Substantia nigra (tissue), 51 donors: ENCODE measurements at places on chromosomes 13 and 19.

DNA sequence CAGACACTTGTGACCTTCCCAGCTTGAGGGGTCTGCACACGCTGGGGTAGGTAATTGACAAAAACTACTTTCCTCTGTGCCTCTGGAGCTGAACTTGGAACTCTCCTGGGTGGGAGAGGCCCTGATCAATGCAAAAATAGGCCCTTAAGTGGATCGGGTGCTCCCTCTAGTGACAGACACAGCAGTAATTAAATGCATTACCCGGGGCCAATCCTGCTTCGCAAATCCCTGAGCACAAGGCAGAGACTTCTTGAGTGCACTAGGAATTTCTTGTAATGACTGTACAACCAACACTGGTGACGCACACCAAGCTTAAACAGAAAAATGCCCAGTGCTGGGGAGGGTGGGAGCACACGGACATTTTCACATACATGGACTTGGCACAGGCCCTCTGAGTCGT, 10.6 kb upstream of the UBE2S start:
- DNase-seq: no peak

DNA sequence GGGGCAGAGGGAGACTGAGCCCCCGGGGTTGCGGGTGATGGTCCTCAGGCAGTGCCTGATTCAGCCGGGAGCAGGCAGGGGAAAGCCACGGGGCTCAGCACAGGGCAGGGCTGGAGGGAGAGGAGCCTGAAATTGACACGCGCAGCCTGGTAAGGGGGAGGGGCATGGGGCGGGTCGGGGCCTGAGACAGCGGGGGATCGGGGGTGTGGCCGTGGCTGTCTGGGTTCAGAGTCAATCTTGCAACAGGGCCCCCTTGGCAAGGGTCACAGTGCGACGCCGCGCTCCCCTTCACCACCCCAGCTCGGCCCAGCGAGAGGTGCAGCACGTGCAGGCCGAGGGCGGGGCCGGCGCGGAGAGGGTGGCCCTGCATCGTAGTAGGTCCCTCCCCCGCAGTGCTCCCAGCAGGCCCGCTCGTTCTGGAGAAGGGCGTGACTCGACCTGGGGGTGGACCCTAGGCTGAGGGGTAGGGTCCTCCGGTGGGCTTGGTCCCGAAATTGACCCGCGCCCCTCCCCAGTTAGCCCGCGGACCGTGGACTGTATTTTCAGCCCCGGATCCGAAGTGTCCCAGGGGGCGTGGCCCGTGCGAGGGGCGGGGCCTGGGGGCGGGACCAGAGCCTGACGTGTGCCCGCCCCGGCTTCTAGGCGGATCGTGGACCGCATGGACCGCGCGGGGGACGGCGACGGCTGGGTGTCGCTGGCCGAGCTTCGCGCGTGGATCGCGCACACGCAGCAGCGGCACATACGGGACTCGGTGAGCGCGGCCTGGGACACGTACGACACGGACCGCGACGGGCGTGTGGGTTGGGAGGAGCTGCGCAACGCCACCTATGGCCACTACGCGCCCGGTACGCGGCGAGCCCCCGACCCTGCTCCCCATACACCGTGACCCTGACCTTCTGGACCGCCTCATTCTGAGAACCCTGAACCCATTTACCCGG, 6.0 kb downstream of the RCN3 start:
- peak; percentile 61 for DNase-seq

DNA sequence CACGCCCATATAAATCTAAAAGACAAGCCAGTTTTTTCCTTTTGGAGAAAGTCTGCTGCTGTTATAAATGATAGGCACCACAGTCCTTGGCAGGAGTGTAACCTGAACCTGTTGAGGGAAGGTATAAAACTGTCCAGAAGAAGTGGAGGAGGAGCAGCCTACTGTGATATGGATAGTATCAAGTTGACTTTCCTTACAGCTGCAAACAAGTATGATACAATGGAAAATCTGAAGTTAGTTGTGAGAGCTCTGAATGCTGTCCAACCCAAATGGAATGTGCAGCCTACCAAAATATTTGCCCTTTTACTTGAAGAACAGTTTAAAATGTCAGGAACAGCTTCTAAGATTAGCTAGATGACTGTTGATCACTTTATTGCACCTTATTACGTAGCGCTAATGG, 399.6 kb downstream of the FGF14 start:
- DNase-seq: no peak

DNA sequence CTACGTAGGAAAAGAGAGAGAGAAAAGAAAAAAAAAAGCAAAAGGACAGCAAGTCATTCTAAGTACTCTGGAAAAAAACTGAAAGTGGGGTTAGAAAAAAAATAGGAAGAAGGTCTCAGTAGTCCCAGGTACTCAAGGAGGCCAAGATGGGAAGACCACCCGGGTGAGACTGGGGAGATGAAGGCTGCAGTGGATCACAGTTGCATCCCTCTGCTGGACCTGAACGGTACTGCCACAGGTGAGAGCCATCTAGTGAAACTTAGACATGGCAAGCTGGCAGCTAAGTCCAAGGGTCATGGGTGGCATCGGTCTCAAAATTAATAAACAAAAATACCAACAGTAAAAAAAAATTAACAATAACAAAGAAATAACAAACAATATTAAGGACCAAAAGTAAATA, 41.0 kb upstream of the ZNF91 start:
- DNase-seq: no peak

DNA sequence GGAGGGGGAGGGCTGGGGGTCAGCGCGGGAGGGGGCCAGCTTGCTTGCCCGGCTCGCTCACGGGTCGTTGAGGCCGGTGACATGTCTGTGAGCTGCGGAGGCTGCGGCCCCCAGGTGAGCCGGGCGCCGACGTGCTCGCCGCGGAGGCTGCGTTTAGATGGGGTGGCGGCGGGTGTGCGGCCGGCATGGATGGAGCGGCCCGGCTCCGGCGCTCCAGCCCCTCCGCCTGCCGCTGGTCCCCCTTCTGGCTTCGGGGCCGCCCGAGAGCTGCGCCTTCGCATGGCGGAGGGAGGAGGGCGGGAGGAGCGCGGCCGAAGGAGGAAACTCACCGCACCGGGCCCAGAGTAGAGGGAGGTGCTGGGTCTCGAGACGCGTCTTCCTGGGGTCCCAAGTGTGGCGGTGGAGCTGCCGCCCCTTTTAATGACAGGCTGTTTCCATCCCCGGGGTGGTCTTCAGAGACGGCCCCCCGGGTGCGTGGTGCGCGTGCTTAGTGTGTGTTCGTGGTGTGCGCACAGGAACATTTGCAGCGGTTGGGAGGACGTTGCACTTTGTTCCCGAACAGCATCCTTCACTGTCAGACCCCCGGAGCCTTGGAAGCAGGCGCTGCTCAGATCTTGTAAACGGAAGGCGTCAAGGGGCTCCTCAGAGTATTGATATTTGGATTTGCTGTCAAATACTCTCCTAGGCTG, at the start of gene AKAP11:
Gene AKAP11, plus strand, starts transcription at position 38 of the 689 bp plus-strand sequence. CDS start 14,197 bp downstream, outside the sequence.
- peak; percentile 44 for DNase-seq

DNA sequence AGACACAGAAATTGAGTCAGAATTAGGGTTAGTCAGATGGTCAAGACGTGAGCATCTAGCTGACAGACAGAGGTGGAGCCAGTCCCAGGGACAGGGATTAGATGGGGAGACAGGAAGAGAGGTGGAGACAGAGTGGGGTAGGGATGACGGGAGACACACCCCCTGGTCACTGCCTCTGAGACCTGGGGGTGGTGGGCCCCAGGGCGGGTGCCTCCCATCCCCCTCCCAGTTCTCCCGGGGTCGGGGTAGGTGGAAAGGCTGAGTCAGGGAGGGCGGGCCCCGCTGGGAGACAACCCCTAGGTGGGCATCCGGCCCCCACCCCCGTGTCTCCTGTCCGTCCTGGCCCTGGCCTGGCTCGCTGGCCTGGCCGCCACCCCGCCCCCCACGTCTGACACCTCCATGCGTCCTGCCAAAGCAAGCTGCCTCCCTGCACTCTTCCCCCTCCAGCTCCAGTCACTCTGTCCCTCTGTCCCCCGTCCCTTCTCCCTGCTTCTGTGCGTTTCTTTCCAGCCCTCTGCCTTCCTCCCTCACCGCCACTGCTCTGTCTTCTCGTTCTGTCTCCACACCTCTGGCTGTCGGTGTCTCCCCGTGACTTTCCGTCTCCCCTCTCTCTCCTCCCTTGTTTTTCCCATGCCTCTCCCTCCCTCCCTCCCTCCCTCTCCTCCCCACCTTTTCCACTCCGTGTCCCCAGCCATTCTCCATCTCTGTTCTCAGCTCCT, 15.1 kb downstream of the CCDC97 start:
- no peak for DNase-seq

DNA sequence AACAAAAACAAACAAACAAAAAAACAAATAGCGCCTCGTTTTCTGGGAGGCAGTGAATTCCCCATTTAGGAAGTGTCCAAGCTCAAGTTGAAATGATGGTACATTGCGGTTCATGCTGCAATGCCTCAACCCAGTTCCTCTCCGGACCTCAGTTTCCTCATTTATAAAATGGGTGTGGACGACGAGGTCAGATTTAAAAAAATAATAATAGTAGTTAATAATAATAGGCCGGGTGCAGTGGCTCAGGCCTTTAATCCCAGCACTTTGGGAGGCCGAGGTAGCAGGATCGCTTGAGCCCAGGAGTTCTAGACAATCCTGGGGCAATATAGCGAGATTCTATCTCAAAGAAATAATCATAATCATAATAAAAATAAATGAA, 15.5 kb upstream of the ERCC1 start:
- no peak for DNase-seq

- no peak for DNase-seq
Measured at GRCh38 chr19:11659612-11660011, 62.3 kb downstream of the ZNF627 start.

GRCh38 chr19:48648134-48648533, 2.1 kb upstream of the CA11 start:
- no peak for DNase-seq

GRCh38 chr13:41268764-41269163, 5.4 kb upstream of the MTRF1 start:
- no peak for DNase-seq

DNA sequence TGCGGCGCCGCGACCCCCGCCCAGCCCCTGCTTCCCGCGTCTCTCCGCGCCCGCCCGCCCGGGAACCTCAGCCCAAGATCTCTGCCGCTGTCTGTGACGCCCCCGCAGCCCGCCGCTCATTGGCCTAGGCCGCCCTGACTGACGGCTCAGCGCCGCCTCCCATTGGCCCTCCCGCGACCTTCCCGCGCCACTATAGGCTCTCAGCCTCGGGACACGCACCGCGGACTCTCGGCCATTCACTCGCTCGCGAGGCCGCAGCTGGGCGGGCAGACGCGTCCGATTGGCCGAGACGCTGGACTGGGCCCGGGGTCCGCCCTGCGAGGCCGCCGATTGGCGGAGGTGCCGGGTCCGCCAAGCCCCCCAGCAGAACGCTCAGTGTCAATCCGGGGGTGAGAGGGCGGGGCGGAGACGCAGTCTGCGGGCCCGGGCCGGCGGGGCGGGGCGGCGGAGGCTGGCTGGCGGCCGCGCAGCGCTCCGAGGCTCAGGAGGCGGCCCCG, at the start of gene PRKACA:
Gene PRKACA, minus strand, starts transcription at position 95 of the 497 bp plus-strand sequence. CDS start 215 bp downstream, outside the sequence.
- DNase-seq: peak; percentile 99

- DNase-seq: peak; percentile 90
Measured at GRCh38 chr19:17757125-17757524, 5.8 kb downstream of the FCHO1 start.

GRCh38 chr19:11296264-11296663, 304 bp downstream of the TSPAN16 start:
- no peak for DNase-seq

GRCh38 chr13:31198519-31198918, 1.3 kb upstream of the B3GLCT start:
- no peak for DNase-seq

DNA sequence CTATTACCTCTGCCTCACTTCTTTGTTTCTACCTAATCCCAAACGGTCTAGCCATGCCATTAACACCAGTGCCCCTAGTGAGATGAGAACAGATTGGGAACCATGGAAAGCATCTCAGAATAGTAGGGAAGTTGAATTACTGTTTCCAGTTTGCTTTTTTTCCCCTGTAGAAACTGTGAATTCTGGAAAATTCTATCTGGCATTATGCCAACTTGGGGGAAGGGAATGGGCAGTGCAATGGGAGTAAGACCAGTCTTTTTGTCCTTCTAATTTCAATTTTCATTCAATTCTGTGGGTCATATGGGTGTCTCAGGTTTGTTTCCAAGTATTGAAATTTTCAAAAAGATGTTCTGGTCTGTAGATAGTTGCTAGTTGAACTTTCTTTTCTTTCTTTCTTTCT, 1666.1 kb downstream of the SLITRK1 start:
- DNase-seq: no peak

DNA sequence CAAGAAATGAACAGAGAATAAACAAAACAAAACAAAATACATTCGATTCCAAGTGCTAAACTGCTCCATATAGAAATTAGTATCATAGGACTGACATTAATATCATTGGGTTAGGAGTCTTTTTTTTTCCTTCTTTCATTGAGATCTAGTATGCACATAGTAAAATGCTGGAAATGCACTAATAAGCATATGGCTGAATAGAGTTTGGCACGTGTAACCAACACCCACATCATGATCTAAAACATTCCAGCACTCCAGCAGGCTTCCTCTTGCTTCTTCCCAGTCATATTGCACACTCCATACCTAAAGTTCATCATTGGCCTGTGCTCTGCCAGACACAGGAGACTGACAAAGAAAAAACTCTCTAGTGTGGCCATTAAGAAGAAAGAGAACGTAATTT, 117.5 kb downstream of the POU4F1 start:
- no peak for DNase-seq

DNA sequence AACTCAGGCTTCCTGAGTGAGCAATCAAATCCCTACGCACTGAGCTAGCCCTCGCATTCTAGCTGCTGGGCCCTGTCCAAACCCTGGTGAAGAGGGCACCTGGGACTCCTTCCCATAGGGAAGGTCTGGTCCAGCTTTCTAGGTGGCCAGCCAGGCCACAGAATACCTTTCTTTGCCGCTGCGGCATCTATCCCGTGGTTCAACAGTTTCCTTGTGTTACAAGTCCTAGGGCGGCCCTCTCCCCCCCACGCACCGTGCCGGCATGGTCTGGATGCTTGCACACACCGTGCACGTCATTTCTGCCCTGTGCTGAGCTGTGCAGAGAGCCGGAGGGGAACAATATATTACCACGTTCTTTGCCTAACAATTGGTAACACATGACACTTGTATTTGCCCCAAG, 164.6 kb upstream of the TSHZ3 start:
- DNase-seq: no peak

GRCh38 chr13:96794669-96795068, 199.6 kb downstream of the OXGR1 start:
- no peak for DNase-seq

DNA sequence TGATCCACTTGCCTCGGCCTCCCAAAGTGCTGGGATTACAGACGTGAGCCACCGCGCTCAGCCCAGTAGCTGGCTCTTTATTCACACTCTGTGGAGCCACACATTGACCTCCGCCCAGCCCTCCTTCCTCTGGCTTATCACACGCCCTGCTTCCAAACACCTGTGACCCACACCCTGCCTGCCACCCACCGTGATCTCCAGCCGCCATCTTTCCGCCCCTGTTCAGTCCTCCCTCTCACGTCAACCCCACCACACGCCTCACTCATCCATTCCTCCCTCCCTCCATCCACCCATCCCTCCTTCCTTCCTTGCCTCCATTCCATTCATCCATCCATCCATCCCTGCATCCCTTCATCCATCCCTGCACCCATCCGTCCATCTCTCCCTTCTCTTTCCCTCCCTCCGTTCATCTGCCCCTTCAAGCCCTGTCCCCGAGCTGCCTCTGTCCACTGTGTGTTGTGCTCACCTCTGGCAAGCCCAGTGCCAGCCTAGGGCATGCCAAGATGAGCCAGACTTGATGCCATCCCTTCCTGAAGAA, 17.6 kb downstream of the ZNF296 start:
- no peak for DNase-seq

- DNase-seq: no peak
Measured at GRCh38 chr19:58368561-58369360, 6.2 kb upstream of the ZNF497 start.
